NCI-H2171 treated with DMSO at 0.1 percent for 48 hours (cell line): ENCODE measurements at places on chromosomes 7 and 10.
A peak's percentile ranks its signal among the peaks of the same experiment; 100 is the strongest.

DNA sequence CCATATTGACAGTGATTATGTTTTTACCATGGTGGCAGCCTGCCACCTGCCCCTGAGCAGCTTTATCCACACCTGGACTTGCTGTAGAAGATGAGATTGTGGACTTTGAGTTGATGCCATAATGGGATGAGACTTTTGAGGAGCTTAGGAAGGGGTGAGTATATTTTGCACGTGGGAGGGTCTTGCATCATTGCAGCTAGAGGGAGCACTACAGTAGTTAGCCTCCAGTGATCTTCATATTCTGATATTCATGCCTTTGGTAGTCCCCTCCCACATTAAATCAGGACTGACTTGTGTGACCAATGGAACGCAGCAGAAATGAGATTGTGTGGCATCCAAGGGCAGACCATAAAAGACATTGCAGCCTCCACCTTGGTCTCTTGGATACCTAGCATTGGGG lies 18.2 kb upstream of the COL13A1 start:
- no peak for DNase-seq

GRCh38 chr7:74417419-74417971 lies 36.2 kb upstream of the GTF2IRD1 start:
- DNase-seq = peak; percentile 33

DNA sequence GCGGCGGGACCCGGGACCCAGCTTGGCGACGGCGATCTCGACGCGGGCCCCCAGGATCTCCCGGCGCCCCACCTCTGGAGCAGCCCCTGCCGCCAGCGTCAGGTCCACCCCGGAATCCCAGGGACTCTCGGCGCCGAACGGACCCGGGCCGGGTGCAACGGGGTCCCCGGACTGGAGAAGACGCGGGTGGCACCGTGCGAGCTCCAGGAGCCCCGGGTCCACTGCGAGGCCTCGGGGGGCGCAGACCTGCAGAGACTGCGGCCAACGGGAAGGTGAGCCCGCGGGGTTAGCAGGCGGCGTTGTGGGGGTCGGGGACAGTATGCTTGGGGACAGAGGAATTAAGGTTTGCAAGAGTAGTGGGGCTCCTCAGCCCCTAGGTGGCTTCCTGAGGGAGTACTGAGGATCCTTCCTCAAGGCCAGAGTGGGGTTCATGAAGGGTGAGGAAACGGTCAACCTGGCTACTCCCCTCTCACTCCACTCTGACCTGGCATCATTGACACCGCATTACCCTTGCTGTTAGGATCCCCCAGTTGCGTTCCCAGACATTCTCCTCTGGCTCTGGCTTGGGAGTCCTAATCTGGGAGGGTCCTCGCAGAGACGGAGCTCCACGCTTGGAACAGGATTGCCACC lies 353 bp downstream of the EPHB6 start:
- DNase-seq = no peak

DNA sequence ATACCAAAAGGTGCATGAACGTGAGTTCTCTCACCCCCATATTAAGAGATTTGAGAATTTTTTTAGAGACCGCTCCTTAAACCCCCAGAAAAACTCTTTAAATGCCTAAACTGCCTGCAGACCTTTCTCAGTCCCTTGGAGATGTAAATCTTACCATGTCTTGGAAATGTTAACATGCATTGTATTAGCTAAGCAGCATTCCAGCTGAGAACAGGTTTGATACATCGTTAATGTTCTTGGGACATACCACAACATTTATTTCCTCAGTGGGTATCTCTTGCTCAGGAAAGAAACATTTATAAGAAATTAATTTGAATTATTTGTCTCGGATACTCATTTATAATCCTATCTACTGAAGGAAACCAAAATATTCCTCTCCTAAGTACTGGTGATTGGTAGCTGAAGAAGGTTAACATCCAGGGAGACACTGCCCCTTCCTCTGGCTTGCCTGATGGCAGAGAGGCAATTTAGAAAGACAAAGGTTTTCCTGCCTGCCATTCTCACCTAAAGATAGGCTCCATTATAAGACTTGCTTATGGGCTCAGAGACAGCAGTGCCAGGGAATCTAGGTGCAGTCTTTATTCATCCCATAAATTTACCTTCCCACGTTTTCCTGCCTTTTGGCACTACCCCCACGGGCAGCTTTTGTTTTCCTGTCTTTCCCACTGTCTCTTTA lies 141.2 kb downstream of the COBL start:
- no peak for DNase-seq

GRCh38 chr7:76223286-76223972 lies 21.7 kb downstream of the SRRM3 start:
- no peak for DNase-seq

DNA sequence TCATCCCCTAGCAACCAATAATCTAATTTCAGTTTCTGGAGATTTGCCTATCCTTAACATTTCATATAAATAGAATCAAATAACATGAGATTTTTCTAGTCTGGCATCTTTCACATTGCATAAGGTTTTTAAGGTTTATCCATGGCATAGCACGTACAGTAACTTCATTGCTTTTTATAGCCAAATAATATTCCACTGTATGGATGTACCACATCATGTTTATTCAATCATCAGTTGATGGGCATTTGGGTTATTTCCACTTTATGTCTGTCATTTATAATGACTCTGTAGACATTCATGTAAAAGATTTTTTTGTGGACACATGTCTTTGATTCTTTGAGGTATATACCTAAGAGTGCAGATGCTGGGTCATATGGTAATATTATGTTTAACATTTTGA lies 1052.6 kb downstream of the DNAJB9 start:
- DNase-seq = no peak

DNA sequence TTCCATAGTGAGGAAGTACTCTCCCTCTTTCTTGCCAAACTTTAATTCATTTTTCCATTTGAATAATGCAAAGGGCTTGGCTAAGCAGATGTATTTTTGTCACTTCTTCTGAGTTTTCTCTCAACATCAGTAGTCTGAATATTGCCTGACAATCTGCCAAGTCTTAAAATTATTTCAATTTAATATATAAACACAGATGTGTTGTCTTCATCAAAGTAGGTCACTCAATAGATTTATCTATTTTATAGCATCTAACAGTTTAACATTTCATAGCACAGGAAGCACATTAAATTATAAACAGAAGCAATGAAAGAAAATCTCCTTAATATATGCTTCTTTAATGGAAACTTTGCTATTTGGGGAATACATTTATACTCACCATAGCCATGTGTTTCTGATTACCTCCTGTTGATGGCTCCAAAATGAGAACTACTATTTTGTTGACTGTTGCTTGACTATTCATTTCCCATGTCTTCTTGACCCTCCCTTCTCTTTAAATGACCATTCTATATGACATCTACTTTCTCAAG lies 4.5 kb downstream of the CPED1 start:
- no peak for DNase-seq

DNA sequence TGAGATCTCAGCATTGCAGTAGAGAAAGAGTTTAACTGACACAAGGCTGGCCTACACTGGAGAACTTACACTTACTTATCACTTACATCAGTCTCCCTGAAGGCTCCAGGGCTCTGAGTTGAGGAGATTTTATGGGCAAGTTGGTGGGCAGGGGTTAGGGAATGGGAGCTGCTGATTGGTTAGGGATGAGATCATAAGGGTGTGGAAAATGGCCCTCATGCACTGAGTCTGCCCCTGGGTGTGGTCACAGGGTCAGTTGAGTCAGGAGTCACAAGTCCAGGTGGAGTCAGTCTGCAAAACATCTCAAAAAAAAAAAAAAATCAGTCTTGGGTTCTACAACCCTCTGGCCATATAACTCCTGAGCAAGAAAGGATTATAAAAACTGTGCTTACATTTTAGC lies 60.5 kb downstream of the PPP1R17 start:
- DNase-seq = no peak

DNA sequence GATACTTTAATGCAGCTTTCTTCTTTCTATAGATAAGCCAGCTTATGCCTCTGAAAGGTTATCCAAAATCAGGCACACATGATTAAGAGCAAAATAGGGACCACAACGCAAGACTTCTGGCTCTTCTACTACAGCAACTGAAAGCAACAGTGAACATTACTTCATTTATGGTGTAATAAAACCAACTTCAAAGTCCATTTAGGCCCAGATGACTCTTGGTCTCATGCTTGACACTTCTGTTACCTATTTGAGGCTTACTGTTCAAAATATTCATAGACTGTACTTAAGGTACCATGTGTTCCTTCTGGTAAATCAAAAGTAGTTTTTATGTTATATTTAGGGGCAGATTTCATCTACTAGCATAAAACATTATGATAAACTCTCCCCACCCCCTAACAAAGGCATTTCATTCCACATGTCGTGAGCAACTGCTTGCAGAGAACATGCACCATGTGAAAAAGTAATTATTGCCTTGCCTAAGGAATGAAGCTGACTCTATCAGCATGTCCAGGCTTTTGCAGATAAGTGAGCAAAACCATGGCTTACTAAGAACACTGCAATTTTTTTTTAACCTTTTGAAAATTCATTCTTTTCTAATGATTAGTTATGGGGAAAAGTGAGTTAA lies 154.9 kb upstream of the ITGB1 start:
- DNase-seq = no peak

DNA sequence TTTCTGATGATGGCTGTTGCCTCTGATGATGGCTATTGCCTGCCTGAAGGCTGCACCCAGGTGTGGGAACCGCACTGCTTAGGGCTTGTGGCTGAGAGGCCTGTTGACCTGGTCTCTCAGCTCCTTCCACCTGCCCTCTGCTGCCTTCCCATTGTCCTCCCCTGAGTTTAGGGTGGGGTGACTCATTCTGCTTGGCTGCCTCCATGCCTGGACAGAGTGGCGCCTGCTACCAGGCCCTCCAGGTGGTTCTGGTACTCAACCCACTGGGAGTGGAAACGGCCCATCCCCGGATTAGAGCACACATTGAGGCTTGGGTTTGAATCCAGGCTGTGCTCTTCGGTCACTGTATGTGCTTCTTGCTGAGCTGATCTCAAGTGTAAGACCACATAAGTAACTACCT lies 120.6 kb downstream of the SEM1 start:
- DNase-seq = no peak

- no peak for DNase-seq
These were observed 41.0 kb upstream of the PTF1A start for GRCh38 chr10:23151071-23151470.

GRCh38 chr7:41729059-41729458 lies 26.2 kb upstream of the INHBA start:
- no peak for DNase-seq

GRCh38 chr7:81013083-81013817 lies 94.4 kb upstream of the SEMA3C start:
- DNase-seq = no peak

- DNase-seq = no peak
These were observed 90.0 kb downstream of the PLCE1 start for GRCh38 chr10:94083662-94084265.

GRCh38 chr10:89245802-89246201 lies 5.8 kb downstream of the LIPA start:
- DNase-seq = no peak

DNA sequence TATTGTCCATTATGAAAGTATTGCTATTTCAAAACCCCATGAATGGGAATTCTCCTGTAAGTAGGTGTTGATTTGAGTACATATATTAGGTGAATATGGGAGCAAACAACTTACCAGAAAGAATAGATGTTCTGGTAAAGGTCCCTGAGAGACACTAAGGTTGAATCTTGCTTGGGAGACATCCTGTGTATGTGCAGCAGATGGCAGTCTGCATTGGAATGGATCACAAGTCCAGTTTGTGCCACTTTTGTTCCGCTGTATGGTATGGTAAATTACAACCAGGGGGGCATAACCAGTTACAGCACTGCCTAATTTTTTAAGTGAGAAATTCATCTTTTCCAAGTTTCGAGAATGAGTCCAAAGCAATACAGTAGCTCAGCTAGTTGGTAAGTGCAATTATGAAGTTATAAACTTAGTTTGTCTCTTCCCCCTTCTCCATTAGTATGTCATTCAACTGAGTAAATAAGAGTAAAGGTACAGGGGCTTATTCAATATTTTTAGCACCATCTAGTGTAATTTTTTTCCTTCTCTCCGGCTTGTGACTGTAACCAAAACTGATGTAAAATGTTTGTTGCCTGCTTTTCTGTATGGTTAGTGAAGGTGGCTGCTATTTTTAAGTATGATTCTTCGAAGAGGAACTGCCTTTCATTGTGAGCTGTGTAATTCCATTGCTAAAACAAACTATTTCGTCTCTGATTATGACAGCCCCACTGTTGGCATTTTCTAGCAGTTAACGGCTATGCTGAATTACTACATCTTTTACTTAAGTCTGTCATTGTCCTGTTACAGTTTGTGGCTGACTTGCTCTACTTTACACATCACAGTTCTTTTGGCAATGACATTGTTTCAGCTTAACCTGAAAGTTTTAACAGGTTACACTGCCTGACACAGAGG lies 2.8 kb downstream of the MCU start:
- DNase-seq = no peak

DNA sequence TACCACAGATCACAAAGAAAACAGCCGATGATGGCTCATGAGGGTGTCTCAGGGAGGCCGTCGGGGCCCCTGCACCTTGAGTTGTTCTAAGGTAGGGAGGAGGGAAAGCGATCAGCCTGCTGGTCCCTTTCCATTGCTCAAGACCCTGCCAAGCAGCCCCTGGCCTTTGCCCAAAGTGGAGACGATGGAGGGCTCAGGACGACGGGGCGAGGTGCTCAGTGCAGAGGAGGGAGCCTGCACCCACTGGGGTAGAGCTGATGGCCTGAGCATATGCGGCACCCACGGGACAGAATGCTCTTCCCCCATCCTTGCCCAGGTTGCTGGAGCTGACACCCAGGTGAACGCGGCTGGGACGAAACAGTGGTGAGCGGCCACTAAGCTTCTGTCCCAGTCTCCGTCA lies 58.3 kb upstream of the FAM20C start:
- DNase-seq = no peak

- DNase-seq = no peak
These were observed 16.4 kb upstream of the C10orf105 start for GRCh38 chr10:71735709-71736569.

DNA sequence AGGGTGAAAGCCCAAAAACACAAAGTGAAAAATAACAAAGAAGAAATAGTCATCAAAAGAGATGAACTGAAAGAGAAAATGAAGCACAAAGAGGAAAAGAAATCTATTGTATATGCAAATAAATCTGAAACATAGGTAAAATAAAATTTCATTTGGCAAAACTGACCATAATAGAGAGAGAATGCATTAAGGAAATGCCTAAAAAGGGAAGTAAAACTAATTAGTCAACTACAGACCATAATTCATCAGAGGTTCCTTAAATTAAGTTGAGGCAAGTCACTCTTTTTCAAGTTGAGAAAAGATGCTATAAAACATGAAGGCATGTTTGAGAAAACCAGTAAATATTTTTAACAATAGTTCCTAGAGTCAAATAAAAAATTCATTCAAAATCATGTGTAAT lies 233.3 kb downstream of the LRRN3 start:
- no peak for DNase-seq

DNA sequence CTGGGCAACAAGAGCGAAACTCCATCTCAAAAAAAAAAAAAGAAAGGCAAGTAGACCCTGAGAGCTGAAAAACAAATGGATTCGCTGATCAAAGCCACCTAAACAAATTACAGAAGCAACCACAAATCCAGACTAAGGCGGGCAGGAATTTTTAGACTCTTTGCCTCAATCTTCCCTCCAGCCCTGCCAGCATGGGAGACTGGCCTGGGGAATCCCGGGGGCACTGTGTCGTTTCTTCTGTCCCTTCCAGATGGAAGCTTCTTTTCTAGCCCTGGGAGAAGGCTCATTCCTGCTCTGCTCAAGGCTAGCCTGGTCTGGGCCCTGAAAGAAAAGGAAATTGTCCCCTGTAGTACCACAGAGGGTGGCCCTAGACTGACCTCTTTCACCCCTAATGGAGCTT lies 15.6 kb upstream of the SERPINE1 start:
- DNase-seq = no peak

- DNase-seq = no peak
These were observed 194.8 kb downstream of the MAD1L1 start for GRCh38 chr7:2037808-2038522.

GRCh38 chr10:108911814-108912541 lies 1011.3 kb downstream of the XPNPEP1 start:
- peak; percentile 10 for DNase-seq
